ENCODE measurements at places on chromosomes 3 and 15.
A peak's percentile ranks its signal among the peaks of the same experiment; 100 is the strongest.

DNA sequence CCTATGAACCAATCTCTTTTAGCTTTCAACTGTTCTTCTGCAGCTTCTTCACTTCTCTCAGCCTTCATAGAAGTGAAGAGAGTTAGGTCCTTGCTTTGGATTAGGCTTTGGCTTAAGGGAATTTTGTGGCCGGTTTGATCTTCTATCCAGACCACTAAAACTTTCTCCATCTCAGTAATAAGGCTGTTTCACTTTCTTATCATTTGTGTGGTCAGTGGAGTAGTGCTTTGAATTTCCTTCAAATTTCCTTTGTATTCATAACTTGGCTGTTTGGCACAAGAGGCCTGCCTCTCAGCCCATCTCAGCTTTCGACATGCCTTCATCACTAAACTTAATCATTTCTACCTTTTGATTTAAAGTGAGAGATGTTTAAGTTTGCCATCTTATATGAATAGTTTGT lies 21.7 kb downstream of the DZIP1L start:
- DNase-seq, result no peak

DNA sequence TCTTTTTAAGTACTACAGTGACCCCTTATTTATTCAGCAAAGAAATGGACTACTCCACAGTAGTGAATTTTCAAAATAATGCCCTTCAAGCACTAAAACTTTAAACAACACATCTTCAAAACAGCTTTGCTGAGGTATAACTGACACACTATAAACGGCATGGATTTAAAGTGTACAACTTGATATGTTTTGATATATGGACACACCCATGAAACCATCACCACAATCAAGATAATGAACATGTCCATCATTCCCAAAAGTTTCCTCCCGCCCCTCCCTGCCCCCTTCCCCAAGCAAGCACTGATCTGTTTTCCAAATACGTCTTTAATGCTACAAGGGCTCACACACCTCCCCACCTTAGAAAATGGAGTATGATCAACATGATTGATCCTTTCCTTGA lies 1.6 kb upstream of the FURIN start:
- no peak for DNase-seq

- DNase-seq, result no peak
Observed at GRCh38 chr3:51198477-51198876, 186.6 kb upstream of the MANF start.

GRCh38 chr3:140358686-140359085 lies 319.2 kb upstream of the TRIM42 start:
- no peak for DNase-seq

DNA sequence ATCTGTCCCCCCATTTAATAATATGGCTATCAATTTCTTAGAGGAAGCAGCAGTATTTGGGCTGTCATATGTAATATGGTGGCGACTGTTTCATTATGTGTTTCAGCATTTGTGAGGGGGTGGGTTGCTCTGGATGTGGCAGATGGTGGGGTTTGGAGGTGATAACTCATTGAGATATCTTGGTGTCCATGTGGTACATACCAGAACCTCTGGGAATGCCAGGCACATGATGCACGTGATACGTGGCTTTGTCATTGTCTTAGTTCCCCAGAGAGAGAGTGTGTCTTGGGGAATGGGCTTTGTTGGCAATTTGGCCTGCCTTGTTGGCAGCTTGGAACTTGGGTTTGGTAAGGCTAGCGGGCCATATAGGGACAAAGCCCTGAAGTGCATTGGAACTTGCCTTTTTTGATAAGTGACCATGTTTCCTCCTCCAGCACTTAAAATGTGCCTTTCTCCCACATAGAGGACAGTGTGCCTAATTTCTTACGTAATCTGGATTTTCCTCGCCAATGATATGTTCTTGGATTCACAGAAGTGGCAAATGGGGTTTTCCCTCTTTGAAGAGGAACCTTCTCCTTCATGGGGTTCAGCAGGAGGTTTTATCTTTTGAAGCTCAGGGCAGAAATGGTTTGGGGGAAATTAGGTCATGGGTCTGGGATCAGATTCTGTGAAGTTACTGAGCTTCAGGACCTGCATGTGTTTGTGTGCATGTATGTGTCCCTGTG lies 79.5 kb downstream of the DNASE1L3 start:
- DNase-seq, result no peak

- DNase-seq, result no peak
Observed at GRCh38 chr3:132279030-132279429, 38.2 kb upstream of the ACP3 start.

DNA sequence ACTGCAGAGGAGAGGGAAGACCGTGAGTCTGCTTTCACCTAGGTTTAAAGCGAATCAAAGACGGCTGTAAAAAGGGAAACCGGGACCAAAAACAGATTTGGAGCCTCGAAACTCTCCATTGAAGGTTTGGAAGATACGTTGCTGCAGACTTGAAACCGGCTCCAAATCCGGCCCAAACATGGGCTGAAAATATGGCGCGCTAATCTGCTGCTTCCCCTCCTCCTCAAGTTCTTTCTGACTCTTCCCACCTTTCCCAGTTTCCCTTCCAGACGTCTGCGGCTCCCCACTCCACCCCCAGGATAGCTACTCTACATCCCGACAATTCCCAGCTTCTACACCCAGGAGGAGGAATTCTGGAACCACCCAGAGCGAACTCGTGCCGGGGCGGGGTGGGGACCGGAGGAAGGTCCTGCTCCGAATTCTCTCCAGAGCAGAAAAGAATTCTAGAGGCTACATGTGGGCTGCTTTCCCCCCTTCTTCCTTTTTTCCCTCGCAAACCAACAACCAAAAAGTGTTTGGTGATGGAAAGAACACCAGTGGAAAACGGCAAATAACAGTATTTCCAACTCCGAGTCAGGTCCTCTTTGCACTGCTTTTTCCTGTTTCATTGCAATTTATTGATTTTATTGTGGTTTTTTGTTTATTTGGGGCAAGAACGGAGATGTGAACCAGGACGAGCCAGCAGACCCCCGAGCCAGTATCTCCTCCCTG lies 8.5 kb downstream of the EOMES start:
- no peak for DNase-seq

DNA sequence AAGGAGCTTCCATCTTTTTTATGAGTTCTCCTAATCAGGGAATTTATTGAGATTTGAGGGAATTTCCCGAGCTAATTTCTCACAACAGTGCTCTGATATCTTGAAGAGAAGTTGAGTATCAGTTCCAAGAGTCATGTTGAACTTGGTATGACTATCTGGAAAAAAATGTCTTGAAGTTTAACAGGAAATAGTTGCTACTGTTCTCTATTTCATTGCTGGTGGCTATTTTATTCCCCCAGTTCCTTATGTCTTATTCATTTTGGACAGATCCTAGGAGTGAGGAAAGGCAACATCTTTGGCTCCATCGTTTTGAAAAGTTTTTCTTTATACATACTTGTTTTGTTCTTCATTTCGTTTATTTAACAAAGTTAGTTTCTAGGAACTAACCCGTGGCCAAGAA lies 307.8 kb upstream of the AGTR1 start:
- no peak for DNase-seq

GRCh38 chr3:141986548-141987107 lies 110.2 kb downstream of the ATP1B3 start:
- DNase-seq, result no peak

- DNase-seq, result no peak
Observed at GRCh38 chr3:177823701-177824189, 626.5 kb upstream of the TBL1XR1 start.

GRCh38 chr15:100016632-100017031 lies 283.4 kb upstream of the LYSMD4 start:
- no peak for DNase-seq

GRCh38 chr3:81502236-81502635 lies 259.2 kb downstream of the GBE1 start:
- DNase-seq, result no peak

GRCh38 chr3:66648975-66649374 lies 148.2 kb upstream of the LRIG1 start:
- DNase-seq, result no peak

DNA sequence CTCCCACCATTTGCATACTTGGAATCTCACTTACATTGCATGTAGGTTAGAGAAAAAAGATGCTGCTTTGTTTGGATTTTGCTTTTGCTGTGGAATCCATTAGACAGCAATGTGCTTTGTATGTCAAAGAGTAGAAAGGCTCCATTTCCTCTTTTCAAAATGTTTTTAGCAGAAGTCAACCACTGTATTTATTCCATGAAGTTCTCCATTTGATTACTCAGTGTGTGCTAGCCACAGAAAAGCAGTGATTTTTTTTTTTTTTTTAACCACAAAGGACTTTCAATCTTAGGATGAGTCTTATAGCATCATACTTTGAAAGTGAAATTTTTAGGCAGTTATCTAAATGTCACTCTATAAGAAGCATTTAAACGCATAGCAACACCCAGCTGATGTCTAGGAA lies 285.0 kb upstream of the ADAMTS9 start:
- peak; percentile 17 for DNase-seq

GRCh38 chr3:17510265-17510664 lies 232.2 kb downstream of the TBC1D5 start:
- DNase-seq, result no peak

DNA sequence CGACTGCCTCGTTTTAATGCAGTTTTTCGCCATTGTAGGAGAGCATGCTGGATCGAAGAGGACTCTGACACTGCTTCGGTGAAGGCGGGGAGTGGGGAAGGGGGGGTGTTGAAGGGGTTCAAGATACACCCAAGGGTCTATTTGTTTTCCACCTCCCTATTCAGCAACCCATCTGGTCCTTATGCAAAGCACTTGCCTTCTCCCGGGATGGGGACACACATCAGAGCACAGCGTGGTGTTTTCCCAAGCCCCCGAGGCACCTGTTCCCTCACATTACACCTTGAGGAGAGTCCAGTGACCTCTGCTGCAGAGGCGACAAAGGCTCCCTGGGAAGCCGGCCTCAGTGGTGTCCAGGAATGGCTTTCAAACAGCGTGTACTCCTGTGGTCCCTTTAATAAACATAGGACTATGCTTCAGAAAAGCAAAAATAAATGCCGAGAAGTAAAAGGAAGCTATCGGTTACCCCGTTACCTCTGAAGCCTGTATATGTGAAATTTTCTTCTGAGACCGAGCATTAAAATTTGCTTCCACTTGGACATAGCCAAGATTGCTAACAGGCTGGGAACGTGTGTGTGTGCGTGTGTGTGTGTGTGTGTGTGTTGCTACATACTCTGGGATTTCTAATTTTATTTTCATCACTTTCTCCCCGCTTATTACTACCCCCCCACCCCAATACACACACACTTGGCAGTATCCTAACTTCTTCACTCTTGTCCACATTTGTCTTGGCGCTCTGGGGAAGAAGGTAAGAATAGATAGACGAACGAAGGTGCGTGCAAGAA lies 53.2 kb downstream of the CCDC54 start:
- DNase-seq, result no peak

GRCh38 chr15:32942401-32942841 lies 224.6 kb downstream of the GREM1 start:
- DNase-seq, result no peak

- no peak for DNase-seq
Observed at GRCh38 chr15:83430441-83430840, 16.7 kb upstream of the SH3GL3 start.

GRCh38 chr3:50671331-50671730 lies 3.4 kb upstream of the DOCK3 start:
- DNase-seq, result peak; percentile 91

DNA sequence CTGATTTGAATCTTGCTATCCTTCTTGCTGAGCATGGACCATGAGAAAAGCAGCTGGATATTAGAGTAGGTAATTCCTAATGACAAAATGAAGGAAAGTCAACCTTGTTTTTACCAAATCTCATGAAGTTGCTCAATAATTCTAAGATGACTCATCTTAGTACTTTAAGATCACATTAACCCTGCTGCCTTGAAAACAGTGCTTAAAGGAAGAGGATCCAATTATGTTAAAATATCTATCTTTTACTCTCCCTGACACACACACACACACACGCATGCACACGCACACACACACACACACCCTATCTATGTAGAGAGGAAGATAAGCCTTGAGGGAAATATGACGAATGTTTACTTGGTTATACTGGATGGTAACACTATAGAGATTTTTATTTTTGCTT lies 16.0 kb upstream of the MYO1E start:
- DNase-seq, result peak; percentile 14

DNA sequence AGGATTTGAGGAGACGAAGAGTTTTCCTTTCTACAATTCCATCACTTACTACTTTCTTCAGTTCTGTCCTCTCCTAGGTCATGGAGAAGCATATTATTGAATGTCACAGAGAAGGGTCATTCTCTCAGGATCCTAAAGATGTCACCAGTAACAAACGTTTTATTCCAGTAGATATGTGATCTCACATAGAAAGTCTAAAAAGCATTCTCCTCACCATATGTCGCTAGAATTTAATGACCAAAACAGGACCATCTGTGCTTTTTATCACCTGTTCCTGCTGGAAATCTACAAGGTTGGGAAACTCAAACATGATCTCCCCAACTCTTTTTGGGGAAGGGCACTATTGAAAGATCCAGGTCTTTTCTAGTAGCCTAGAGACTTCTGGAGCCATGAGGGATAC lies 24.0 kb upstream of the FRMD5 start:
- no peak for DNase-seq

DNA sequence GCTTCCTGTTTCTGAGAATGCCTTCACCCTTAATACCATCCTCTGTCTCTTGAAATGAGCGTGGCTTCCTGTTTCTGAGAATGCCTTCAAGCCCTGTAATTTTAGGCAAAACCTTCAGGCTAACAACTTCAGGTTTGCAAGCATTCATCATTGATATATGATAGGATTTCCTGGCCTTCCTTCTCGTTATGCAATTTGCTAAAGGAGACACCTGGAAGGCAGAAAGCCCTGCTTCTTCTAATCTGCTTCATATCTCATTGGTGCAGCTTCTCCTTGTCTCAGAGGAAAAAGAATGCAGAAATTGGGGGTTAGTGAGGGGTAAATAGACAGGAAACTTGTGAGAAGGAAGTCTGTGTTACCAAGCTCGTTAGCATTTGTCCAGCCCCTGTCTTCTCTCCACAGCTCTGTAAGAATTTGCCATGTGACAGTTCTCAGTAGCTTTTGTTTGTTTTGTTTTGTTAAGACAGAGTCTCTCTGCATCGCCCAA lies 7.3 kb downstream of the ARL6IP5 start:
- no peak for DNase-seq

GRCh38 chr3:52121813-52122212 lies 32.4 kb downstream of the POC1A start:
- DNase-seq, result no peak

GRCh38 chr3:124131158-124131557 lies 139.2 kb upstream of the ROPN1 start:
- no peak for DNase-seq

GRCh38 chr15:42621996-42622925 lies 46.9 kb downstream of the STARD9 start:
- no peak for DNase-seq

DNA sequence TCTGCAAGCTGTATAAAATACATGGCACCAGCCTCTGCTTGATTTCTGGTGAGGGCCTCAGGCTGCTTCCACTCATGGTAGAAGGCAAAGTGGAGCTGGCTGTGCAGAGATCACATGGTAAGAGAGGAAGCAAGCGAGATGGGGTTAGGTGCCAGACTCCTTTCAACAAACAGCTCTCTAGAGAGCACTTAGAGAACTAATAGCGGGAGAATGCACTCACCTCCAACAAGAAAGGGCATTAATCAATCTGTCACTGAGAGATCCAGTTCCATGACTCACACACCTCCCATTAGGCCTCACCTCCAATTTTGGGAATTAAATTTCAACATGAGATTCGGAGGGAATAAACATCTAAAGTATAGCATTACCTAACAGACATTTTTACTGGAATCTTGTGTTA lies 644.1 kb upstream of the ARRDC4 start:
- no peak for DNase-seq

- DNase-seq, result peak; percentile 60
Observed at GRCh38 chr3:44235604-44236484, 5.8 kb upstream of the TOPAZ1 start.
